ENCODE measurements at places on chromosomes 16 and 17. TPM values are rescaled to one million over a fixed set of nuclear protein-coding genes. Genes with fewer than 3 reads are reported as not detected.

DNA sequence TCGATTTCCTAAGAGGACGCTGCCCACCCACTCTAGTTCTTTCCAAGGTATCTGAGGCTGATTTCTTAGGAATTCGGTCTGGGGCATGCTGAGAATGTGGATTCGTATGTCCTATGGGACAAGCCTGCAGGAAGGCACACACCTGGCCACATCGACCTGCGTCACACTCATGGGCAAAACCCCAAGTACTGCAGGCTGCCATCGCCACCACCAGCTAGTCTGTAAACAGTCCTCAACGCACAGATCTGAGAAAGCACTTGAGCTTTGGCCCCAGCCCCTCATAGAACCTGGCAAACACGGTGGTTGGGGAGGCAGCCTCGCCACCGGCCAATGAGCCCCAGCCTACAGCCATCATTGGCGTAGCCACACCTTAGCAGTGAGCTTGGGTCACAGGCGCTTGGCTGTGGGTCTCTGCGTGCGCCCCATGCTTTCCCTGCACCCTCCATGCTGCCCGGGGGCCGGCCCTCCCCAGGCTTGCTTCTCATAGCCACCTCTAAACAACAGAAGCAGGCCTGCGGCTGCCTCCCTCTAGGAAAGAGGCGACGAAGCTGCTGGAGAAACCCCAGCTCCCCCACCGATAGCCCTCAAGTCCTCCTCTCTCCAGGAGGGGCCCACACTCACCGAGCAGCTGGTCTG, 75.1 kb downstream of the ZNF778 start:
- no peak for DNase-seq

TPPP3 gene
- total RNA-seq: 135 TPM

TBC1D26 gene
- not detected for total RNA-seq

KRTAP4-4 gene
- not detected for total RNA-seq

All from tongue (tissue), 3 donors.